CD4-positive, CD25-positive, alpha-beta regulatory T cell (primary cell): ENCODE measurements at places on chromosomes 1 and 21.

DNA sequence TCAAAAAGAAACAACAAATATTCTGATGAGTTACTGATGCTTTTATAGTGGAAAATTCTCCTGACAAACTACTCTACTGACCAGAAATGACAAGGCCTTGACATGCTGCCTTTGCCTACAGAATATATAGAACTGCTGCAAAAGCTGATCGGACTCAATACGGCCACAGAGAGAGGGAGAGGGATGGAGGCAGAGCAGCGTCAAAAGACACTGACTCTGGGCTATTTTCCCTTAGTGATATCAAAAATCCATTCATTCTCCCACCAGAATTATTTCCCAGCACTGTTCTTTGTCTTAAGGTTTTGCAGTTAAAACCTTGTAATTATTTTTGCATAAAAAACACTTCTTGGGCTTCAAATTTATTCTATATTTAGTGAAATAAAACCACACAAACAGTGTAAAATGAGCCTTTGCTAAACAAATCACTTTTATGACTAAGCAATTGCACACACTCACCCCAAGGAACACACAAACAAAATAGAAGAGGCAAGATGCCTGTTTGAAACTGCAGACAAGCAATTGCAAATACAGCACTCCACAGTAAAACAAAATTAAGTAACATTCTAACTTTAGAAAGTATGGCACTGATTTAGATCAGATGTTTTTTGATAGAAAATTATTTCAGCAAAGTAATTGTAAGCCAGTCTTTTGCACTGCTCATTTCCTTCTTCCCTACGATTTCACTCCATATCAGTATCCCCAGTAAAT lies 1036.4 kb downstream of the ADGRL2 start:
- DNase-seq, result no peak

DNA sequence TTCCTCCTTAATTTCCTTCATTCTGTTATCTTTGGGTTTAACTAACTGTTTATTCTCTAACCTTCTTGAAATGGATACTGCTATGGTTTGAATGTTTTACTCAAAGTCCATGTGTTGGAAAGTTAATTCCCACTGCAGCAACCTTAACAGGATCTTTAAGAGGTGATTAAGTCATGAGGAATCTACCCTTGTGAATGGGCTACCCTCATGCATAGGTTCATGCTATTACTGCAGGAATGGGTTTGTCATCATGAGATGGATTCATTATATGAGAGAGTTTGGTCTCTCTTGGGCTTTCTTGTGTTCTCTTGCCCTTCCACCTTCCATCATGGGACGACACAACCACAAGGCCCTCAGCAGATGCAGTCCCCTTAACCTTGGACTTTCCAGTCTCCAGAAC lies 516.9 kb downstream of the ADGRL2 start:
- no peak for DNase-seq

DNA sequence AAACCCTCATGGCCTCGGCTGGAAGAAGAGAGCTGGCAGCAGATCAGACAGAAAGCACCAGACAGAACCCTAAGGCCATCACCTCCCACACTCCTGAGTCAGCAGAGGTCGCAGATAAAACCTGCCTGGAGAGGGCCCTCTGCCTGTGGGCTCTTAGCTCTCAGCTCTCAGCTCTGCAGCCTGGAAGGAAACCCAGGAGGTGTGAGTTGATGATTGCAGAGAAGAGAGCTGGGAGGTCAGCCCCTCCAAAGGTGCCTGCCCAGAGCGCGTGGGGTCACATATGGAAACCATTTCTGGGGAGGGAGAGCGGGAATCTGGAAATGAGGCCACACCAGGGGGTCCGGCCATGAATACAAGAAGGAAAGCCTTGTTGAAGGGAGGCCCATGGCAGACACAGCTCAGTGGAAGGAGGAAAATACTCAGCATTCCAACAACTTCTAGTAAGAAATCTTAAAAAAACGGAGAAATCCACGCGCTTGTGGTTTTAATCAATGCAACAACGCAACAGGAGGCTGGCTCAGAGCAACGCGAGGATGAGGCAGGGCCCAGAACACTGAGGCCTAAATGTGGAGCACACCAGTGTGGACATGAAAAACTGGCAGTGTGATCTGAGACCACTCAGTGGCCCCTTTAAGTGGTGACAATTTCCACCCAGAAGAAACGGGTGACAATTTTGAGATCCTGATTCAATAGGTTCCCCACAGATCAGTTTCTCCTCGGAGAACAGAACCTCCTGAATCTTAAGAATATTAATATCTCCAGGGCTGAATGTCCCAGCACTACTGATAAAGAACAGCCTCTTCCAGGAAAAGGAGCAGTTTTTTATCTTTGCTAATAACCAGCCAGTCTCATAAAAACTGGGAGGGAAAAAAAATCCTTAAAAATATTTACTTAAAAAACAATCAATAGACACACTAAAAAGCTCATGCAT lies 45.7 kb downstream of the PSMG1 start:
- no peak for DNase-seq

- no peak for DNase-seq
Measured at GRCh38 chr1:31715087-31715872, 11.5 kb upstream of the COL16A1 start.

- no peak for DNase-seq
Measured at GRCh38 chr1:116918714-116919357, 9.1 kb downstream of the PTGFRN start.

DNA sequence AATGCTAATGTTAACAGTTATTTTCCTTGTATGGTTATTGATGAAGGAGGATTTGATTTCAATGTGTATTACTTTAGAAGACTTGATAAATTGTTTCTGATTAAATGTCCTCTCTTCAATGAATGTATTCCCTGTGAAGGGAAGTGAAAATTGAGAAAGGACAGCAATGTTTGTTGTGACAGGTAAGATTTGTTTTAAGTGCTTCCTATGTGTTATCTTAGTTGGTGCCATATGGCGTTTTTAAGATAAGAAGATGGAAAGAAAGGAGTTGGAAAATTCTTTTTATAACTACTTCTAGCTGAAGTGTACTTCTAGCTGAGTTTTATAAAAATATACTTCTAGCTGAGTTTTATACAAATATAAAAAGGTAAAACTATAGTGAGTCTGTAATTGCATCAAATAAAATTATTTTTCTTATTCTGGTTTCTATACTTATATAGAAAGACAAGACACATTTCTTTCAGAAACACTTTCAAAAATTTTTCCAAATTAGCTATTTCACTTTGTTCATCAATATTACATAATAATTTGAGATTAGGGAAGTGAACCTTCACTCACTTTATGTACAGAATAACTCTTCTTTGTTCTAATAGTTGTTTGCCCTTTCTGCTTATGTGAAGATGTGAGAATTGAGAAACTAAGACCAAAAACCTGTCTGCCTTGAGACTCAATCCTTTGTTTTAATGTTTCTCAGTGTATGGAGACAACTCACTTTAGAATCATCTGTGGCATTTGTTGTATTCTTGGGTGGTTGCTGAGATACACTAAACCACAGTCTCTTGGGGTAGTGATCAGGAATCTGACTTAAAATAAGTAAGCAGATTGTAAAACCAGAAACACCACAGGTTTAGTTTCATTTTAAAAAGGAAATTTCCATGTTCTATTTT lies 382.9 kb upstream of the B3GALT2 start:
- DNase-seq, result peak; percentile 29

GRCh38 chr1:158329733-158330132 lies 1.6 kb downstream of the CD1B start:
- DNase-seq, result no peak

- DNase-seq, result no peak
Measured at GRCh38 chr1:109443476-109443875, 17.2 kb upstream of the PSMA5 start.

- no peak for DNase-seq
Measured at GRCh38 chr21:28371713-28372112, 621.0 kb downstream of the LTN1 start.

- no peak for DNase-seq
Measured at GRCh38 chr21:15293240-15293639, 228.4 kb upstream of the NRIP1 start.

DNA sequence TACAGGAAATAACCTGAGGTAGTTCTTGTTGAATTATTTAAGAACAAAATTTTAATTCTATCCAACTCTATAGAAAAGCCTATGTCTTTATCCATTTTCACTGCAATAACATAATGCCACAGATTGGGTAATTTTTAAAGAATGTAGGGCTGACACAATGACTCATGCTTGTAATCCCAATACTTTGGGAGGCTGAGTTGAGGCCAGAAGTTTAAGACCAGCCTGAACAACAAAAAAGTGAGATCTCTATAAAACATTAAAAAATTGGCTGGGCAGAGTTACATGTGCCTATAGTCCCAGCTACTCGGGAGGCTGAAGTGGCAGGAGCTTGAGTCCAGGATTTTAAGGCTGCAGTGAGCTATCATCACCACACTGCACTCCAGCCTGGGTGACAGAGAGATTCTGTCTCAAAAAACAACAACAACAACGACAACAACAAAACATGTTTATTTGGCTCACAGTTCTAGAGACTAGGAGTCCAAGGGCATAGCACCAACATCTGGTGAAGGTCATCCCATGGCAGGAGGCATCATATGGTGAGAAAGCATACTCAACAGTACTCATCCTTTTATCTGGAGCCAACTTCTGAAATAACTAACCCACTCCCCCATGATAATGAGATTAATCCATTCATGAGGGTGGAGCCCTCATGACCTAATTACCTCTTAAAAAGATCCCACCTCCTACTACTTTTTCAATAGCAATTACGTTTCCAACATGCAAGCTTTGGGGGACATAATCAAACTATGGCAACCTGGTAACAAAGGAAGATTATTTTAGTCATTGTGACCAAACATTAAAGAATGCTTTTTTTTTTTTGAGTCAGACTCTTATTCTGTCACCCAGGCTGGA lies 59.6 kb downstream of the ABL2 start:
- no peak for DNase-seq

GRCh38 chr1:246695136-246695535 lies 29.1 kb upstream of the SCCPDH start:
- DNase-seq, result no peak

GRCh38 chr1:10628685-10629084 lies 153.9 kb downstream of the PEX14 start:
- DNase-seq, result no peak

DNA sequence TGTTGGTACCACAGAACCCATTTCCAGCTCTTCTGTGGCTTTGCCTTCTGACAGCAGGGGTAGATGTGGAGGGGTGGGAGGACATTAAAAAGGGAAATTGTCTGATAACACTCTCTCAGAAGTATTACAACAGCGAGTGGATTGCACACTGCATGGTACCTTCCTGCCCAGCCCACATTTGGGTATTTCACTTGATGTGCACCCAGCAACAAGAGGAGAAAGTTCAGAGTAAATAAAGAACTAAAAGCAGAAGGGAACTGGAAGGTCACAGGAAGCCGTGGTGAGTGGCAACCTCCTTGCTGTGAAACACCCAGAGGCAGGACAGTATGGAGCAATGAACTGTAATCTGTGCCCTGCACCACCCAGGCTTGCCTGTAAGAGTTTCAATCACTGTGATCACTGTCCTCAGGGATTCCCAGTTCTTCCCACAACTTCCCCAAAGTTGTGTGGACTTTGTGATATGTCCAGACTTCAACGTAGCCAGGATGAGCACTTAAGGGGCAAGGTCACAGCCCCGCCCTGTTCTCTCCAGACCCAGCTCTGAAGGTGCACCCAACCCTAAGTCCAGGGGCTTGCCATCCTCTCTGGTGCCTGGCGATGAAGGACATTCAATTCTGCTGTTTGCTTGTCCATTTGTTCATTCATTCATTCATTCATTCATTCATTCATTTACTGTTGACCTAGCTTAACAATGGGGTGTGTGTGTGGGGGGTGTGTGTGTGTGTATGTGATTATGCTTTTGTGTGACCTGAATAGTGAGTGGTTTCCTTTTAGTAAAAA lies 18.7 kb upstream of the F5 start:
- DNase-seq, result peak; percentile 68

DNA sequence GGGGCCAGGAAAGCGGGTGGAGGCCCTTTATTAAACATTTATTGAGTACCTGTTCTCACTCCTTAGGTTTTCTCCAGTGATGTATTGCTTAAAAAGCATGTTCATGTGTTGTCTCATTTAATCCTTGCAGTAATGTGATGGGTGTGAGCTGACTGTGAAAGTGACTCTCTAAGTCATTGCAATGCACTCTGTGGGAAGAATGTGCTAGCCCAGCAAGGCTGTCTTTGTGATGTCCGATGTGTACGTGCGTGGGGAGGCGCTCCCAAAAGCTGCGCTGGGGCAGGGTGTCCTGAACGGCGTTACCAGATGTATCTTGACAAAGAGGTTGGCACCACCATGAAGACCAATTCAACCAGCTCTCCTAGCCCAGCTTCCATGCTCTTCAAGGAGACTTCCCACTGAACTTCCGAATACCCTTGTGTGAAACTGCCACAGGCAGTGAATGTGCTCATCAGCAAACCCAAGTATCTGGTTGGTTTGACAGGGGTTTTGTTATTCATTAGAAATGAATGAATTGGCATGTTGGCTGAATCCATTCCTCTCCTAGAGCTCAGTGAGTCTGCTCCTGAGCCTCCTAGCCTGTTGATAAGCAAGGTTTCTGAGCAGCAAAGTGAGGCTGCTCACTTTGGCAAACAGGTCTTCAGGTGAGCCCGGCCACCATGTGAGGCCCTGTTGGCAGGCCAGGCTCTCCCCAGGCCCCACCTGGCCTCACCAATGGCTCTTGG lies 28.0 kb downstream of the NUAK2 start:
- no peak for DNase-seq

DNA sequence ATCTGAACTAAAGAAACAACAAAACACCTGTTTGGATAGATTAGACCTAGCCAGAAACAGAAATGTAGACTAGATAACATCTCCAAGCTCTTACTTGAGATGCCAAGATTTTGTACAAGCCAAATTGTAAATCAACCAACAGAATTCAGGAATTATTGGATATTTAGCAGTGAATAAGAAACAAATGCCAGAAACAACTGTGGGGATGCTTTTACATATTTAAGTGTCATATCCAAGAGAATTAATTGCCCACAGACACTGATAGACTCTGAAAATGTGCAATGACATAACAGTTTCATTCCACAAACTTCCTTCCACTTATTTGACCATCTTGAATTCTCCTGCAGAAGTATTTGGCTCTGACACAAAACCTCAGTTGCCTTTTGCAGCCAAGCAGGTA lies 92.3 kb downstream of the SGIP1 start:
- no peak for DNase-seq

- no peak for DNase-seq
Measured at GRCh38 chr1:95021805-95022643, 50.7 kb downstream of the ALG14 start.

GRCh38 chr1:67217938-67218337 lies 51.7 kb downstream of the IL23R start:
- no peak for DNase-seq

- DNase-seq, result no peak
Measured at GRCh38 chr1:245589906-245590305, 435.1 kb downstream of the KIF26B start.

GRCh38 chr1:109282952-109283747 lies at the start of gene PSRC1:
PSRC1 (minus strand) TSS chr1:109283145.
- DNase-seq, result peak; percentile 87

- DNase-seq, result no peak
Measured at GRCh38 chr1:91080650-91081049, 58.8 kb upstream of the ZNF644 start.

GRCh38 chr1:226622012-226622411 lies 73.4 kb downstream of the STUM start:
- DNase-seq, result no peak

GRCh38 chr1:6590046-6590445 lies 10.3 kb downstream of the ZBTB48 start:
- no peak for DNase-seq
